ENCODE measurements at places on chromosomes 4 and X. TPM values are rescaled to one million over a fixed set of nuclear protein-coding genes. Genes with fewer than 3 reads are reported as not detected.

The DGKK gene
- not detected for total RNA-seq

The SLC49A3 gene
- 0.11 TPM for total RNA-seq

The MAP7D2 gene
- total RNA-seq: 3.5 TPM

The HTRA3 gene
- total RNA-seq: not detected

The FHIP1A gene
- 19.1 TPM for total RNA-seq

The CXorf51B gene
- total RNA-seq: not detected

The PNMA6A gene
- 0.32 TPM for total RNA-seq

The NEIL3 gene
- total RNA-seq: 10.1 TPM

The PABPC1L2B gene
- total RNA-seq: not detected

The TEX13D gene
- not detected for total RNA-seq

The RBMXL3 gene
- not detected for total RNA-seq

The NALF2 gene
- 0.95 TPM for total RNA-seq

The MAGEA6 gene
- not detected for total RNA-seq

The F8A2 gene
- not detected for total RNA-seq

The MAGEB17 gene
- not detected for total RNA-seq

The MYL5 gene
- total RNA-seq: 5.1 TPM

The RAP1GDS1 gene
- 81.6 TPM for total RNA-seq

The SLC6A8 gene
- 43.4 TPM for total RNA-seq

The P2RY10 gene
- total RNA-seq: not detected

The DLG3 gene
- 12.8 TPM for total RNA-seq

The FAAH2 gene
- total RNA-seq: 0.92 TPM

The GPRASP2 gene
- 9.1 TPM for total RNA-seq

The BST1 gene
- 4.4 TPM for total RNA-seq

The NAP1L5 gene
- 1.3 TPM for total RNA-seq

The PNMA6F gene
- not detected for total RNA-seq

The PLAC1 gene
- total RNA-seq: 5.1 TPM

The MAGEC2 gene
- total RNA-seq: not detected

The MGAT4D gene
- not detected for total RNA-seq

The MAGEB10 gene
- total RNA-seq: not detected

The CACNA1F gene
- not detected for total RNA-seq

The MND1 gene
- 10.8 TPM for total RNA-seq

The QRFPR gene
- 0.20 TPM for total RNA-seq

Data from foreskin keratinocyte (primary cell).